ENCODE measurements at places on chromosomes 3 and 15. TPM values are rescaled to one million over a fixed set of nuclear protein-coding genes. Genes with fewer than 3 reads are reported as not detected.

- DNase-seq, result no peak
- peaks cover 46% of the 10 kb centered on the region for H3K4me1 ChIP-seq
These were observed 199.8 kb downstream of the TCF12 start for GRCh38 chr15:57118013-57118799.

DNA sequence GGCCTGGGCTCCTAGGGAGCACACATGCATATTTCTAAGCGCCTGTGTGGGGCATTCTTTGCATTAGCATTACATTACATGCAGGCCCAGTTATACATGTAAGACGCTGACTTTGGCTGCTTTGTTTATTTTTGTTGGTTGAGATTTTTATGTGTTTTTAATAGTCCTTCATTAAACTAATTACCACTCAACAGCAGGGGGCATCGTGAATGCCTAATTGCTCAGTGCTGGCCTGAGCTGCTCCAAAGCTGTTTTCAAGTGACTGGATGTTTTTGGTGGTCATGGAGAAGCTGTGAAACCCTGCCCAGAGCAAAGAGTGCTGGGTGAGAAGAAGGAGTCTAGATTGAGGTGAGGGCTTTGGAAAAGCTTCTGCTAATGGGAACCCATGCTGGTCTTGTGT, 41.5 kb downstream of the GPD1L start:
- no peak for DNase-seq
- H3K4me3 ChIP-seq, result no peak overlapping the region
- peaks cover 11% of the 10 kb centered on the region for H3K4me1 ChIP-seq
- peaks cover 21% of the 10 kb centered on the region for H3K36me3 ChIP-seq
- no peak overlapping the region for H3K27ac ChIP-seq

- H3K27me3 ChIP-seq, result no peaks in the 10 kb centered on the region
- peak overlapping the region; percentile 75 for H3K27ac ChIP-seq
- no peak for DNase-seq
- peaks cover 90% of the 10 kb centered on the region for H3K4me1 ChIP-seq
- peaks cover 36% of the 10 kb centered on the region for H3K36me3 ChIP-seq
These were observed 63.2 kb upstream of the TNFSF10 start for GRCh38 chr3:172586436-172586835.

DNA sequence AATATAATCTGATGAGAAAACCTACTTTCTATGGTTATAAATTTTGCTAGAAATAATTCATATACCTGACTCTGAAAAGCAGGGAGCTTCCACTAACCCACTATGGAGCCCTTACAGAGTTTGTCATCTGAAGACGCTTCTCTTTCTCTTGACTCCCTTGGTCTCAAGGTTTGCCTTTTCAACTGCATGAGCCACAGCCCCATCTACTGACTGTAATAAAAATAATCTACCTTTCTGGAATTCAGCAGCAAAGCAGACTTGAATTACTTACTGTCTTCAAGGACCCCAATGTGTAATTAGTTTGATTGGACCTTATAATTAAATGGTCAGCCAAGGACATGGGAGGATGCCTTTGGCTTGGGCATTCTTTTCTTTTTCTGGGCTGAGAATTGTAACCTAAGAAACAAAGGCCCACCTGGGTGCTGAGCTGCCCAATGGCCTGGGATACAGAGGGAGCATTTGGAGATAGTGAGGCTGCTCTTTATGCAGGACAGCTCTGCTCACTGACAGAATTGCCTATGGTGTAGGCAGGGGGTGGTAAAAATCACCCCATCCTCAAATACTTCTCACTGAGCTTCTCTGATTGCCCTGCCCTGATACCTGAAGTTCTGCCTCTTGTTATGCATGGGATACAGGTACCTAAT, 178.6 kb upstream of the TRIM42 start:
- no peak overlapping the region for H3K27ac ChIP-seq
- H3K4me1 ChIP-seq, result no peaks in the 10 kb centered on the region
- H3K4me3 ChIP-seq, result no peak overlapping the region
- DNase-seq, result no peak
- H3K27me3 ChIP-seq, result peaks cover 6% of the 10 kb centered on the region

- H3K4me1 ChIP-seq, result no peaks in the 10 kb centered on the region
- H3K27ac ChIP-seq, result no peak overlapping the region
- H3K27me3 ChIP-seq, result no peaks in the 10 kb centered on the region
These were observed 1244.1 kb downstream of the ROBO2 start for GRCh38 chr3:78283994-78284393.

GRCh38 chr15:80264031-80264430, 12.0 kb upstream of the CTXND1 start:
- H3K36me3 ChIP-seq, result no peaks in the 10 kb centered on the region
- H3K4me1 ChIP-seq, result no peaks in the 10 kb centered on the region
- no peak overlapping the region for H3K4me3 ChIP-seq
- no peak for DNase-seq
- no peak overlapping the region for H3K27ac ChIP-seq

DNA sequence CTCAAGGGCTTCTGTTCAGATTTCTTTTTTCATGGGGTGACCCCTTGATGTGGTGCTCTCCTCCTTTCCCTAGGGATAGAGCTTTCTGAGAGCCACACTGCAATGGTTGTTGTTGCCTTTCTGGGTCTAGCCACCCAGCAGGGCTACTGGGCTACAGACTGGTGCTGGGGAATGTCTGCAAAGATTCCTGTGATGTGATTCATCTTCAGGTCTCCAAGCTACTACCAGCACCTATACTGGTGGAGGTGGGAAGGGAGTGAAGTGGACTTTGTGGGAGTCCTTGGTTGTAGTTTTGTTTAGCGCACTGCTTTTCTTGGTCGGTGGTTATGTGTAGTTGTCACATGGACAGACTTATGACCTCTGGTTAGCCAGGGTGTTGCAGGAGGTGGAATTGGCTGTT, 392.3 kb upstream of the CNTN6 start:
- no peak overlapping the region for H3K4me3 ChIP-seq
- H3K27ac ChIP-seq, result no peak overlapping the region
- no peak for DNase-seq
- no peaks in the 10 kb centered on the region for H3K4me1 ChIP-seq

- H3K4me3 ChIP-seq, result no peak overlapping the region
- H3K27ac ChIP-seq, result no peak overlapping the region
- peaks cover 39% of the 10 kb centered on the region for H3K27me3 ChIP-seq
These were observed 809 bp downstream of the RBP1 start for GRCh38 chr3:139538733-139539132.

- H3K36me3 ChIP-seq, result peaks cover 6% of the 10 kb centered on the region
- peak overlapping the region; percentile 93 for H3K27ac ChIP-seq
- peak; percentile 67 for DNase-seq
- peaks cover 86% of the 10 kb centered on the region for H3K4me1 ChIP-seq
These were observed 173.8 kb upstream of the BCL6 start for GRCh38 chr3:187919048-187919447.

- peak overlapping the region; percentile 61 for H3K27ac ChIP-seq
- H3K4me1 ChIP-seq, result peaks cover 83% of the 10 kb centered on the region
- peaks cover 2% of the 10 kb centered on the region for H3K36me3 ChIP-seq
- peak overlapping the region; percentile 17 for H3K4me3 ChIP-seq
- H3K27me3 ChIP-seq, result peaks cover 4% of the 10 kb centered on the region
These were observed 62.8 kb upstream of the HERC1 start for GRCh38 chr15:63896336-63897115.

DNA sequence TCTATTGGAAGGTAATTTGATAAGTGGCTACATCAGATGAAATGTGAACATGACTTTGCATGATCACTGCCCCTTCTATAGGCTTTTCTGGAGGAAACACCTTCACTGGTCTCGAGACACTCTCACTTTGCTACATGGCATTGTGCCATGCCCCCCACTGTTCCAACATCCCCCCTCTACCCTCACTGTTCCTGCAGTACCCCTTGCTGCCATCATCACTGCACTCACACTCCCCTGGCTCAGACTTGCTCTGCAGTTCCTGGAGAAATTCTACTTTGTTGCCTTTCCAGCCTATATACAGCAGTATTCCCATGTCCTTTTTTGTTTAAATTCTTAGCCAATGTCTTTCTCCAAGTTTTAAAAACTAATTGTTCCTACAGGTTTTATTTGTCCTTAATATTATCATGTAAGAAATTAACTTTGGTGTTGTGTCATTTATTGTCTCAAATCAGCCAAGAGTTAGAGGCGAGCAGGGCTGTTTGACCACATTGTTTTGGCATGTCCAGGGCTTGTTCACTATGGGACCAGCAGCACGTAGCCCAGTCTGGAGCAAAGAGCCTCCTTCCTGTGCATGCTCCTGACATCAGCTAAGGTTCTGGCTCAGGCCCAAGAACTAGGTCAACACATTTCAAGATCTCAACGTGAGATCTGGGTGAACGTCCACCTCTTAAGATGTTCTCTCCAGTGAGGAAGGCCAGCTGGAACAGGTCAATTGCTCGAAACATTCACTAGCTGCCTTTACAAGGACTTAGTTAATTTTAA, 246.4 kb downstream of the SLC9A9 start:
- no peak overlapping the region for H3K27ac ChIP-seq
- no peaks in the 10 kb centered on the region for H3K4me1 ChIP-seq
- no peak overlapping the region for H3K4me3 ChIP-seq
- no peaks in the 10 kb centered on the region for H3K27me3 ChIP-seq
- no peak for DNase-seq

- H3K27me3 ChIP-seq, result no peaks in the 10 kb centered on the region
- no peak overlapping the region for H3K27ac ChIP-seq
- no peak overlapping the region for H3K4me3 ChIP-seq
- H3K36me3 ChIP-seq, result no peaks in the 10 kb centered on the region
- peaks cover 18% of the 10 kb centered on the region for H3K4me1 ChIP-seq
- no peak for DNase-seq
These were observed 133.3 kb downstream of the CMSS1 start for GRCh38 chr3:99950921-99951320.

DNA sequence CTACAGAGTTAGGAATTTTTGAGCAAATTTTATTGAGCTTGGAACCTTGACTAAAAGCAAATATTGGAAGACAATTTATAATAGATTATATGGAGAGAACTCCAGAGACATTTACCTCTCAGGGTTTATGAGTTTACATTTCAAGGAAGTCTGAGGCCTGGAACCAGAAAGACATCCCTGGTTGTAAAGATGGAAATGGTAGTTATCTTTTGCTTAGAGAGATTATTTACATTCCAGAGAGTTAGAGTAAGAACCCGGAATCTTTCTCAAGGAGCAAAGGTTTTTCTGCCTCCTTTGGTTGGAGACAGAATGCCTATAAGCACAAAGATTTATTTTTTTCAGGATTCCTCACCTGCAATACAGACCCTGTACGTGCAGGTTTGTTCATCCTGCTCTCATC, 458.1 kb downstream of the TBL1XR1 start:
- no peak overlapping the region for H3K4me3 ChIP-seq
- no peaks in the 10 kb centered on the region for H3K36me3 ChIP-seq
- H3K27ac ChIP-seq, result no peak overlapping the region
- DNase-seq, result no peak

GRCh38 chr3:9316881-9317361, 45.9 kb upstream of the THUMPD3 start:
- H3K27me3 ChIP-seq, result peaks cover 2% of the 10 kb centered on the region
- H3K36me3 ChIP-seq, result no peaks in the 10 kb centered on the region
- H3K27ac ChIP-seq, result no peak overlapping the region
- H3K4me3 ChIP-seq, result no peak overlapping the region
- no peak for DNase-seq

- H3K4me1 ChIP-seq, result peaks cover 32% of the 10 kb centered on the region
- H3K4me3 ChIP-seq, result no peak overlapping the region
- DNase-seq, result no peak
- peaks cover 28% of the 10 kb centered on the region for H3K36me3 ChIP-seq
- H3K27me3 ChIP-seq, result no peaks in the 10 kb centered on the region
These were observed 42.3 kb downstream of the PDHB start for GRCh38 chr3:58391156-58391865.

DNA sequence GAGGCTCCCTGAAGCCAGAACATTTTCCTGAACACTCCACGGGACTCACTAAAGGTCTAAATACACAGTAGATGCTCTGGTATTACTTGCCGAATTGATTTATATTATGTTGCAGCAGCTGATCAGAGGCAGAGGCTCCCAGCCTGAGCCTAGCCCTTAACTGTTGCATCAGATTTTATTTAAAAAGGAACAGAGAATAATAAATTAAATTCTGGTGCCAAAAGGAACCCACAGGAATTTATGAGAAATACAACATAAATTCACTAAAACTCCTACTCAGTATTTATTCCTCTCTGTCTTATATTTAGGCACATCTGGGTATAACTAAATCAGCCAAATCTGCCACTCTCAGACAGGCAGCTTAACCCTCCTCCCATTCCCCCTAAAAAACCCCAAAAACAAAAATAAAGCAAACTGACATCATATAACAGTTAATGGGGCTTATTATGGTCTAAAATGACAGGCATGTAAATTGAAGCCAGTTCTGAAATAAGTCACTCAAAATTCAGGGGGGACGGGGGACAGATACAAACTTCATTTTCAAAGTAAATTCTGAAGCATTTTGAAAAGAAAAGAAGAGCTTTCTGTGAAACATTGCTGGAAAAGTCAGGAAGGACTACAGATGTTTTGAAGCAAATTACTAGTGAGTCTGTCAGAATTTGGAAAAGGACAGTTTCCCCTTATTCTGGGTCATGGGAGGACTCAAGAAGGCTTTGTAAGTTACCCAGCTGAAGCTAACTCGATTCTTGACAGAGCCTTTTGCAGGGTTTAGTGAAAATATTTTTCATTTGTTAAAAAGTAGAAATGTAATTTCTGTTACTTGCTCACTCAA, 53.8 kb upstream of the CORO2B start:
- DNase-seq, result no peak
- peaks cover 35% of the 10 kb centered on the region for H3K4me1 ChIP-seq
- peaks cover 39% of the 10 kb centered on the region for H3K27me3 ChIP-seq
- no peak overlapping the region for H3K4me3 ChIP-seq

GRCh38 chr15:68080783-68081182, 26.7 kb downstream of the PIAS1 start:
- H3K27me3 ChIP-seq, result no peaks in the 10 kb centered on the region
- peaks cover 37% of the 10 kb centered on the region for H3K4me1 ChIP-seq
- peaks cover 2% of the 10 kb centered on the region for H3K36me3 ChIP-seq
- no peak overlapping the region for H3K4me3 ChIP-seq

- no peaks in the 10 kb centered on the region for H3K27me3 ChIP-seq
- no peak for DNase-seq
- H3K27ac ChIP-seq, result no peak overlapping the region
These were observed 56.0 kb downstream of the CACNA2D3 start for GRCh38 chr3:54178376-54178775.

- no peaks in the 10 kb centered on the region for H3K27me3 ChIP-seq
- no peak overlapping the region for H3K27ac ChIP-seq
- no peak overlapping the region for H3K4me3 ChIP-seq
- no peaks in the 10 kb centered on the region for H3K36me3 ChIP-seq
- DNase-seq, result no peak
- H3K4me1 ChIP-seq, result no peaks in the 10 kb centered on the region
These were observed 56.1 kb upstream of the C3orf49 start for GRCh38 chr3:63762934-63763550.

DNA sequence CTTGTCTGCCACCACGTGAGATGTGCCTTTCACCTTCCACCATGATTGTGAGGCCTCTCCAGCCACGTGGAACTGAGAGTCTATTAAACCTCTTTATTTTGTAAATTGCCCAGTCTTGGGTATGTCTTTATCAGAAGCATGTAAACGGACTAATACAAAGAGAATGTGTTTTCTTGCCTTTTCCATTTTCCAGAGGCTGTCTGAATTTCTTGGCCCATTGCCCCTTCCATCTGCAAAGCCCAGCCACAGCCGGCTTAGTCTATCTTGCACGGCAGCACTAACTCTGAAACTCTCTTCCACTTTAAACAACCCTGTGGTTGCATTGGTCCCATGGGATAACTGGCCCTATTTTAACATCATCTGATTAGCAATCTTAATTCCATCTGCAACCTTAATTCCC, 215.3 kb downstream of the LRTM1 start:
- H3K27ac ChIP-seq, result no peak overlapping the region
- H3K36me3 ChIP-seq, result no peaks in the 10 kb centered on the region
- DNase-seq, result no peak
- no peaks in the 10 kb centered on the region for H3K4me1 ChIP-seq

SLC30A4 gene
- 2.1 TPM for total RNA-seq

SAMMSON gene
- not detected for total RNA-seq

ARPP21 gene
- total RNA-seq, result not detected

GP9 gene
- not detected for total RNA-seq

ROBO1 gene
- total RNA-seq, result 0.16 TPM

SLC6A1 gene
- total RNA-seq, result not detected

Measured in activated T-helper 1 cell treated with anti-CD3 and anti-CD28 coated beads, Interleukin-12 subunit alpha, Interleukin-12 subunit beta, Interleukin-2, Interleukin-4 antibody, amounts not matched to agents 30 ng/mL and 10 ng/mL and 1 ng/mL, durations not matched to agents 14 hours and 24 hours and 36 hours (primary cell).